Naive thymus-derived CD4-positive, alpha-beta T cell (primary cell): ENCODE measurements at places on chromosomes 2 and 18. TPM values are rescaled to one million over a fixed set of nuclear protein-coding genes. Genes with fewer than 3 reads are reported as not detected.

GRCh38 chr2:197596766-197597165 lies 78.6 kb downstream of the RFTN2 start:
- DNase-seq = no peak

GRCh38 chr2:135299658-135300244 lies 231.3 kb downstream of the ZRANB3 start:
- DNase-seq = no peak

DNA sequence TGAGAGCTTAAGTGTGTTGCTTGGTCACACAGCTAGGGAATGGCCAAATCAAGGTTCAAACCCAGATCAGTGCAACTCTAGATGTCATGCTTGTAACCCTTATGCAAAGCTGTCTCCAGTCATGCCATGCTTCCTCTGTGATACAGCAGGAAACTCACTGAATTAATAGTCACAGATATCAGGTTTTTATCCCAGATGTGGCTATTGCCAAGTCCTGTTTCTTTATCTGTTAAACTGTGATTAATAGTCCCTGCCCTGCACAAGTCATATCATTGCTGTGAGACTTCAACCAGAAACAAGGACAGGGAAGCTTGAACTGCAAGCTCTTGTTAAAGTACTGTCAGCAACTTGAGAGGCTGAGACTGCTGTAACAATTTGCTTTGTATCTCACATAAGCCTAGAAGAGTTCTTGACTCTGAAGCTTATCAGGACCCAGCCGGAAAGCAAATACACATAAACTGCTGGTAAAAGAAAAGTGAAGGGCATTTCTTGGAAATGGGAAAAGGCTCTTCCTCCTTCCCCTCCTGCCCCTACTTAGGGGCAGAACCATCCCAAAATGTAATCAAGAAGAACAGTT lies 609.0 kb downstream of the DCC start:
- no peak for DNase-seq

DNA sequence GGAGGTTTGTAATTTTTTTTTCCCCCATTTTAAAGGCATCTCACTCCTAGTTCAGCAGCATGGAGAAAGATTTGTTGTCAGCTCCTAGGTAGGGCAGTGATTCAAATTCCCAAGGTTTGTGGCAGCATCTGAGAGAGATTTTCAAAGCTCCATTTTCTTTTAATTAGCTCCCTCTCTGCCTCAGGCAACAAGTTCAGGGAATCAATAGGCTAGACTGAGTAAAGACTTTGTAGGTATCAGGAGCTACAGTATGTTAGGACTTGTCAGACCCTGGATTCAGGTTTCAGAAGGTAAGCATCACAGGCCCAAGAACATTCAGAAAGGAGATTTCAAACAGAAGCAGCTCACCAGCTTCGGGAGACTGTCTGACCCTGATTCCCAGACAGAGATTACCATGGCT lies 273.3 kb upstream of the ERBB4 start:
- no peak for DNase-seq

DNA sequence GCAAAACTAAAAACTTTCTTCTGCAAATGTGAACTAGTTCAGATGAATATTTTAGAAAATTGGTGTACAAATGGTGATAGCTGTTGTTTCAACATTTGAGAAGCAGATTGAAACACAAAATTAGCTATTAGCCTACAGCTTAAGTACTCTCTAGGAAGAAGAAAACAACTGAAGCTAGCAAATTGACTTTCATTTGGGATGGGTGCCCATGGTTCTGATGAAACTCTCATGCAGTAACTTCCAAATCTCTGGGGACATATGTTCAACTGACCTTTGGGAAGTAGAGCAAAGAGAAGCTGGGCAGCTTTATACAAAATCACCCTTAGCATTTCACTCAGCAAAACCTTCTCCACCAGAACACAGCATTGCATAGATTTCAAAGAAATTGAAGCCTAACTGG lies 119.0 kb downstream of the GALNT13 start:
- no peak for DNase-seq

- peak; percentile 75 for DNase-seq
Measured at GRCh38 chr2:109143214-109144187, 14.5 kb downstream of the SH3RF3 start.

DNA sequence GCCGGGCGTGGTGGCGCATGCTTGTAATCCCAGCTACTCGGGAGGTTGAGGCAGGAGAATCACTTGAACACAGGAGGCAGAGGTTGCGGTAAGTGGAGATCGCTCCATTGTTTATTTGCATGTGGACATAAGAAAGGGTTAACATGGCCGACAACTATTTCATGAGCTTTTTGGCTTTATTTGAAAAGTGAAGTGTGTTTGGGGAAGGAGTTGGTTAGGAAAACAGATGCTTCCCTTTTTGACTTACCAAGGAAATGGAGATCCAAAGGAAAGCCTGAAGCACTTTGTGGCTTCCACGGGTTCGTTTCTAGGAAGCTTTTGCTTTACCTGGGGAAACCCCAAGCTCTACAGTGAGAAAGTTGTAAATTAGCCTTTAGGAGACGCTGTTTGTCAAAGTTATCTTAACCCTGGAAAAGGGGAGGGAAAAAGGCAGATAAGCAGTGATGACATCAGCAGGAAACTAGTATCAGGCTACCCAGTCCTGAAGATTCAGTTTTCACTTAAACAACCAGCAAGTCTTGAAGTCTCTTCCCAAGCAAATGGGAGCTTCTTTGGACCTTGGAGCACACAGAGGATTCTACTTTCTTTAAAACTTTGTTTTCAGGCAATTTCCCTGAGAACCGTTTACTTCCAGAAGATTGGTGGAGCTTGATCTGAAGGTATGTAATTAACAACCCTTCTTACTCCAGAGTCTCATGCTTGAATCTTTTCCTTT lies at the start of gene CASP10:
CASP10 (plus strand) TSS at position 492 of the 715 bp plus-strand sequence. CDS start 2,637 bp downstream, outside the sequence.
- no peak for DNase-seq

DNA sequence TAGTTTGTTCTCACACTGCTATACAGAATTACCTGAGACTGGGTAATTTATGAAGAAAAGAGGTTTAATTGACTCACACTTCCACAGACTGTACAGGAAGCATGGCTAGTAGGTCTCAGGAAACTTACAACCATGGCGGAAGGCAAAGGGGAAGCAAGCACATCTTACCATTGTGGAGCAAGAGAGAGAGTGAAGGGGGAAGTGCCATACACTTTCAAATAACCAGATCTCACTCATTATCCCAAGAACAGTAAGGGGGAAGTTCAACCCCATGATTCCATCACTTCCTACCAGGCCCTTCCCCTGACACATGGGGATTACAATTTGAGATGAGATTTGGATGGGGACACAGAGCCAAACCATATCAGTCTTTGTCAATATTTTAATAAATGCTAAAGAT lies 5.0 kb upstream of the CRYGB start:
- no peak for DNase-seq

- no peak for DNase-seq
Measured at GRCh38 chr18:36516258-36516657, 218.7 kb downstream of the FHOD3 start.

GRCh38 chr2:167264380-167264779 lies 376.1 kb downstream of the XIRP2 start:
- no peak for DNase-seq

DNA sequence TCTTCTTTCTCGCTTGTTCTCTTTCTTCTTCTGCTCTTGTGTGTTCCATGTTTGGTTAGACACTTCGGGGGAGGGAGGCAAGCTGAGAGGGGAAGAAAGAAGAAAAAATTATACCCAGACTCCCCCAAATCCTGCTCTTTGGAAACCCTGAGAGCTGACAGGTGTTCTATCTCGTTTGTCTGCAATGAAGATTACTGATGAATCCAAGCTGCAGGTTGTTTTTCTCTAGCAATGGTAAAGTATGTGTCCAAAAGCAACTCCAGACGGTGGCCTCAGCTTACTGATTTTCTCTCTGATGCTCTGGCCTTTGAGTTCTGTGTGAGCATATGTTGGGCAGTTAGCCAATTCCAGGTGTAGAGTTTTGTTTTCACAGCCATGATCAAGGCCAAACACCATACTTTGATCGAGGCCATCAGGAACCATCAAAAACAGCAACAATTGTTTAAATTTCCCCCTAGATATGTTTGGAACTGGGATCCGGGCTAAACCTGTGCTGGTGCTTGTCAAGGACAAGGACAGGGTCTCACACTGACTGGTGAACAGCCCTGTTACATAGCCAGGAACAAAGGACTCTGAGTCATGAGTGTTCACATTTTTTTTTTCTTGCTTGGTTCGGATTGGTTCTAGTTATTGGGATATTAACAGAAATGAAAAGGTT lies 142.0 kb downstream of the PRKCE start:
- DNase-seq = no peak

DNA sequence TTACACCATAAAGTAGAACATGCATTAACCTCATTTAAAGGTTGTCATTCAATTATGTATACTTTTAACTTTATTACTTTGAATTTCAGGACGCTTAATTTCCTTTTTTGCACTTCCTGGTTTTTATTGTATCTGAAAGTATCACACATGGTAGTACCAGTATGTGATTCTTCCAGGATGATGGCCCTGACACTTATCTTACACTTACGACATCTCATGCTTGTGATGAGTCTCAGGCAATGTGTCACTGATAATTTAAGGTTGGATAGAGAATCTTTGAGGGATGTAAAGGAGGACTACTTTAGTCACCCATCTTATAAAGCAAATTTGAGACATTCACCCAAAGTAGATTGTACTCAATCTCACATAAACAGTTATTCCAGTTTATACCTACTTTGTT lies 74.9 kb downstream of the ABCA12 start:
- DNase-seq = no peak

- no peak for DNase-seq
Measured at GRCh38 chr2:170747921-170748320, 22.3 kb upstream of the ERICH2 start.

- no peak for DNase-seq
Measured at GRCh38 chr2:164770421-164770916, 71.2 kb downstream of the COBLL1 start.

DNA sequence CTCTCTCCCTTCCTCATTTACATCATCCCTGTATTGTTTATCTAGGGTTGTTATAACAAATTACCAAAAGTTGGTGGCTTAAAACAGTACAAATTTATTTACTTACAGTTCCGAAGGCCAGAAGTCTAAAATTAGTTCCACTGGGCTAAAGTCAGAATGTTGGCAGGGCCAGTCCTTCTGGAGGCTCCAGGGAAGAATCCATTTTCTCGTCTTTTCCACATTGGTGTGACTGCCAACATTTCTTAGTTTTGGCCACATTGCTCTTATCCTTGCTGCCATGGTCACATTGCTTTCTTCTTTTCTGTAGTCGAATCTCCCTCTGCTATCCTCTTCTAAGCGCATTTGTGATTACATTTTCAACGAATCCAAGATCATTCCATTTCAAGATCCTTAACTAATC lies 34.7 kb downstream of the ICOS start:
- DNase-seq = no peak

DNA sequence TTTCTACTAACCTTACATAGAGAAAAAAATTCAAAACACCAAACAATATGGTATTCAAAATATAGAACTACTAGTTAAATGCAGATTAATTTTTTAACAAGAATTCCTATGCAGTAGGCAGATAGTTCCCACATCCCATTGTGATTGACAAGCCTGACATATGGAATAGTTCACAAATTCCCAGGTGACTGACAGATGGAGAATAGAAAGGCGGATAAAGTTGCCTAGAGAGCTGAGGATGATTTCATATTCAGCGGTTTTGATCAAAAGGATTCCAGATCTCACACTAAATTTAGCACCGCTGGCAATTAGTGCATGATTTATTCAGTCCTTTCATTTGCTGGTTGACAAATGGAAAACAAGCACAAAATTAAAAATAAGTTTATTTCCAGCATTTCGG lies 733.7 kb upstream of the POU3F3 start:
- DNase-seq = no peak

Gene COL5A2
- total RNA-seq = 0.37 TPM

Gene GREB1L
- not detected for total RNA-seq

Gene APCDD1
- 0.16 TPM for total RNA-seq

Gene SLC5A7
- not detected for total RNA-seq

Gene MOGAT1
- total RNA-seq = not detected

Gene RIF1
- total RNA-seq = 56.3 and 60.8 TPM in 2 replicates

Gene RBFA
- 21.7 TPM for total RNA-seq

Gene LDLRAD4
- total RNA-seq = 31.4 and 33.4 TPM in 2 replicates

Gene NYAP2
- total RNA-seq = not detected
